ENCODE measurements at places on chromosomes 2 and 18. TPM values are rescaled to one million over a fixed set of nuclear protein-coding genes. Genes with fewer than 3 reads are reported as not detected.

DNA sequence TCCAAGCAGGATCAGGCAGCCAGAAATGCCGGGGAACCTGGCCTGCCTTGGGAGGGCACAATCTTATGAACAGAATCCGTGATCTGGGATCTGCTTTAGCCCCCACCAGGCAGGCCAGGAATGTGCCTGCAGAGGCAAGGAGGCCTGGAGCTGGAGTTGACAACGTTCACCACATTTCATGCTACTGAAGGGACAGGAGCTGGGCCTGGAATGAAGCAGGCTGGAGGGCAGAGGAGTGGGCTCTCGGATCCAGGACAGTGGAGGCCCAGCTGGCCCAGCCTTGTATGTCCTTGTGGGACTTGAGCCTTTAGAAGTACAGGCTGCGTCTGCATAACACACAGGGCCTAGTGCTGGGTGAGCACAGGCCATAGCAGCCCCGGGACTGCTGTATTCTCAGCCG, 91.8 kb downstream of the KLHL29 start:
- no peak for DNase-seq

DNA sequence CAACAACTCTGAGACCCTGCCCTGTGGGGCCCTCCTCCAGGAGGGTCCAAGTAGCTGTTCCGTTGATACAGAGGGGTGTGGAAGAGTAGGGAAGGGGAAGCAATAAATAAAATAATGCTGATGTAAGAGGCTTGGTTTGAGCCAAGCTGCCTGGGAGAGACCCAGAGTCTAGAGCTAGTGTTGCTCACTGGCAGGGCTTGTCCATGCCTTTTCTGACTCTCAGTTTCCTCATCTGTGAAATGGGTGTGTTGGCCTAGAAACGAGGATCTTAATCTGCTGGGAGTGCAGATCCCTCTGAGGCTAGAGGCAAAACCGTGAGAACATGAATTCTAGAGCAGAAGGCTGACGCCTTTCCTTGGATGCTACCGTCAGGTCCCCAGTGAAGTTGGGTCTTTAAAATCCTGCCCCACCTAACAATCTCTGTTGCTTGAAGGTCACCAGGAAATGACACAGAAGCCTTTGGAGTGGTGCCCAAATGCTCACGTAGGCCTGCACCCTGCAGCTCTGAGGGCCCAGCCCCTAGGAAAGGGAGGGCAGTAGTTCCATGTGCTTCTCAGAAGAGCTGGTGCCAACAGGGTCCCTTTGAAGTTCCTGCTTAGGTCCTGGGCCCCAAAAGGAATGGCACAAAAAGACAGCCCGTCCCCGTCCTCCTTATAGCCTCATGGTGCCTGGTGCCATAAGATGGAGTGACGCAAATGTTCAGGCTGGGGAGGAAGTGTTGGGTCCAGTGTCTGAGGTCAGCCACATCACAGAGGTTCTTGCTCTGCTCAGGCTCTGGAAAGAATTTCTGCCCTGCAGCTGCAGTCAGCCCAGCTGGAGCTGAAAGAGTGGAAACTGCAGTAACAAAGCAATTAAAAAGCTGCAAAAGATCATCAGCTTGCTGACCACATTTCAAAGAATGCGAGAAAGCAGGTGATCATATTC, 73.2 kb upstream of the SMAD2 start:
- no peak for DNase-seq

DNA sequence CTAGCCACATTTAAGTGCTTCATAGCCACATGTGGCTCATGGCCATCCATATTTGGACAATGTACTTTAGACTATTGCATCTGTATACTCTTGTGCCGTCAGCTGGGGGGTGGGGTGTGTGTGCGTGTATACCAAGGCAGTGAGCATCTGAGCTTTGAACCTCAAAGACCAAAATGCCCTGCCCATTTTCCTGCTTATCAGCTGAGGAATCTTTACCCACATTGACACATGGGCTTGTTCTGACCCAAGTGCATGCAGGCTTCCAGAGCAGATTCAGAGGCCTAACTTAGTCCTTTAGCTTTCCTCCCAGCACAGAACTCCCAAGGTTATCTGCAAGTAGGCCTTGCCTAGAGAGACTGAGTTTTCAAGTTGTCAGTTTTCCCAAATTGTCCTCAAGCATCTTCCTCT, 11.1 kb upstream of the MOCOS start:
- DNase-seq = no peak

DNA sequence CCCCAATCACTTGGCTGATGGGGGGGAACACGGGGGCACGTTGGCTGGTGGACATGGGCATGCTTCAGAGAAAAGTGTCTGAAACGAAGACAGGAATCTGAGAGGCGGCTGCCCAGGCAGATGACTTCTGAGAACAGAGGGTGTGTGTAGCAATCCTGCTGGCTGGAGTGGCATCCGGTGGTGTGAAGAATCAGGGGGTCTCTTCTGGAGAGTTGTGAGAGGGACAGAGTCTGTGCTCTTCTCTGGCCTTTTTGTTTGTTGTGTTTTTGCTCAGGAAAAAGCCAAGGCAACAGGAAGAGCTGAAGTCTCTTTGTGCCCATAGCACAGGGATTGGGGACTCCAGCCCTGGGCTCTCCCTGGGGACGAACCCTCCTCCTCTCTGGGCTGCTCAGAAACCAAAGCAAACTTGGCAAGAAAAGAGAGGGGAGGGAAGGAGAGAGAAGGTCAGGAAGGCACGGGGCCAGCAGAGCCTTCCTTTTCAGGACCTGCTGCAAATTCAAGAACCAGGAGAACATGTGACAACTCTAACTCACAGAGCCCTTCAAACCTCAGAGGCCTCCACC, 97.0 kb upstream of the SMAD2 start:
- no peak for DNase-seq

DNA sequence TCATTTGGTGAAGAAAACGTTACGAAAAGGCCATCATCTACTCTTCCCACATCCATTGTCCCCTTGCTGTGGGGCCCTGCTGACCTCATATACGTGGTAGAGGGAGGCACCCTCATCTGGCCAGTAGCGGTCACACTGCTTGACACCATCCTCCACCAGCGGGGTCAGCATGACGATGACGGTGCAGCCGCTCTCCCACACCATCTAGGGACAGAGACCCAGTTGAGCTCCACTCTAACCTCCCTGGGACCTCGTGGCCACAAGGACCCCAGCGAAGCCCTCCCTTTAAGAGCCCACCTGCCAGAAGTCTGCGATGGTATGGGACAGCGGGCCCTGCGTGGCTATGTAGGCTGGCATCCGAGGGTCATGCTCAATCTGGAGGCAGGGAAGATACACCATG, 13.1 kb downstream of the PTPRN start:
- no peak for DNase-seq

GRCh38 chr2:144597388-144597787, 77.5 kb upstream of the ZEB2 start:
- DNase-seq = no peak

GRCh38 chr2:110816404-110817365, 84.3 kb downstream of the ACOXL start:
- peak; percentile 29 for DNase-seq

- no peak for DNase-seq
Measured at GRCh38 chr2:105937498-105938097, 192.9 kb downstream of the NCK2 start.

DNA sequence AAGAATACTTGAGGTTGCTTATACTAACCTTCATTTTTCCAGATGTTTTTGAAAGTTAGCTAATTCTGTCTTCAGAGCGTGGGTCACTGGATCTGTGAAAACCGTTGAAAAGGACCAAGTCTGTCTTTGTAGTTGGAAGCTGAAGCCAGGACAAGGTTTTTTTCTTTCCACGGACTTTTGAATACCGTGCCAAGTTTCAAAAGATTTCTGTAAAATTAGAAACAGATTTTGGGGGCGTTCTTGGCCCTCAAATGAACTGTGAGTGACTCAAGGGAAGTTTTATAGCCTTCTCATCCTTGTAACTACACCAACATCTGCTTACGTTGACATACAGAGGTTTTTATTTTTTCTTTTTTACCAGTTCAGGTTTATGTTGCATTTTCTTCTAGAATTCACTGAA, at the start of gene FAP:
TSS of gene FAP (minus strand) at position 152 of the 400 bp plus-strand sequence. CDS start at position 34, 118 bp downstream.
- DNase-seq = peak; percentile 84

DNA sequence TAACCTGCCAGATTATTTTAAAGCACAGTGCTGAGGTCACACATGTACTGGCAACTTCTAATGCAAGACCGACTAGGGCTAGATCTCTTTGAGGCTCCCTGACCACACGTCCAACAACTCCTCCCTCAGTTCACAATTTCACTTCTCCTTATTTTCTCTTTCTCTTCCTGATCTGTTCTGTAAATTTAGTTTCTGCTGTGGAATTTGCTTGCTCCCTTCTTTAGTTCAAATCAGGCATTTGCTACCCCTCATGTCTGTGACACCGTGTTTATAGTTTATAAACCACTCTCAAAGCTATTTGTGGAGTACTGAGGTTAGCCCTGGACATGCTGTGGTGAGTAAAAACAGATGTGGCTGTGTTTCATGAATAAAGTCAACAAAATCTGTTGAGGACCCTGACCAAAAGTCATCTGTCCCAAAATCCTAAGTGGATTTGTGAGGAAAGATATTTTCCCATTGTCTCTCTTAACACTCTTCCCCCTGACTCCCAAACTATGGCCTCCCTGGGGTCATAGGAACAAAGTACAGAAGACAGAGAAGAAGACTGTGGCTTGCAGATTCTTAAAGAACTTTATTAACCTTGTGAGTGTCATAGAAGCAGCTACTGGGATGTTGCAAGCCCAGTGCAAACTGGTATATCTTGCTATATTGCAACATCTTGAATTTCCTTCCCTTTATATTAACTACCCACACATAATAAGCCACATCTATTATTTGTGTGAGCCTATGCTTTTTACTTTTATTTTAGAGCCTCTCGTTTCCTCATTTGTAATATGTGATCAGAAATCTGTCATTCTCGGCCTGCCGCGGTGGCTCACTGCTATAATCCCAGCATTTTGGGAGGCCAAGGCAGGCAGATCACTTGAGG, 3.5 kb upstream of the NAGK start:
- peak; percentile 19 for DNase-seq

- DNase-seq = no peak
Measured at GRCh38 chr2:222057347-222058073, 241.3 kb downstream of the PAX3 start.

DNA sequence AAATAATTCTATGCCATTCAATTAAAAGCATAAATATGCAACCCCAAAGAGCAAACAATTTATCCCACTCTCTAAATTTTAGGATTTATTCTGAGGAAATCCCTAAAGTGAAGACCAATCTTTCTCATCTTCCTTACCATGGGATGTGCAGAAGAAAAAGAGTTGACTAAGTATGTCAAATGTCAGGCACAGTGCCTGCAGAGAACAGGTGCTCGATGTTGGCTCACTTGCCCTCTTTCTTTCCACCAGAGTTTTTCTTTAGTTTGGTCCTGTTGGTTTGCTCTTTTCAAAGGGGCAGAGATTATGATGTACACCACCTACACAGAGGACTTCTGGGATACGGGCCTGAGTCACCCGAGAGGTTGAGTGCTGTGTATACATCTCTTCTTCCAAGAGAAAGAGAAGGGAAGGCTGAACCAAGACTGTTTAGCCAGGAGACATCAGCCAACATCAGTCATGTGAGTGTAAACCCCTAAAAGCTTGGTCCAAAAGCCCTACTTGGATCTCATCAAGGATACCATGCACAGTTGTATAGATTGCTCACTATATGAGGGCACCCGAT, 51.7 kb downstream of the SUMO1 start:
- DNase-seq = peak; percentile 14

GRCh38 chr18:47935321-47936055, 5.0 kb upstream of the SMAD2 start:
- DNase-seq = no peak

GRCh38 chr18:77405096-77405495, 155.4 kb downstream of the GALR1 start:
- no peak for DNase-seq

DNA sequence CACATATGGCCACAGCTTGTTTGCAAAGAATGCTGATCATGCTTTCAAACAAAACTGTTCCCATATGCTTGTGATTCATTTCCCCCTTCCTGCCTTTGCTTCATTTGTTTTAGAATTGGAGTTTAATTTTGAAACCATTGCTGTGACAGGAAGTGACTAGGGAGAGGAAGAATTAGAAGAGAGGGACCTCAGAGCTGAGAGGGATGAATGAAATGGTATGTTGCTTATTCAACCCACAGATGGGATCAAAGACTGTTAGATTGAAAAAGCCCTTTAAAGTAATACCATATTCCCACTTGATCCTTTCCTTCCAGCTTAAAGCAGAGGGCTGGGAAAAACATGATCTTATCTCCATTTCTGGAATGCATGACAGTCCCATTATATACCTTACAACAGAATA, 106.2 kb upstream of the RNF152 start:
- peak; percentile 72 for DNase-seq

GRCh38 chr2:157469726-157470125, 25.8 kb upstream of the CYTIP start:
- no peak for DNase-seq

DNA sequence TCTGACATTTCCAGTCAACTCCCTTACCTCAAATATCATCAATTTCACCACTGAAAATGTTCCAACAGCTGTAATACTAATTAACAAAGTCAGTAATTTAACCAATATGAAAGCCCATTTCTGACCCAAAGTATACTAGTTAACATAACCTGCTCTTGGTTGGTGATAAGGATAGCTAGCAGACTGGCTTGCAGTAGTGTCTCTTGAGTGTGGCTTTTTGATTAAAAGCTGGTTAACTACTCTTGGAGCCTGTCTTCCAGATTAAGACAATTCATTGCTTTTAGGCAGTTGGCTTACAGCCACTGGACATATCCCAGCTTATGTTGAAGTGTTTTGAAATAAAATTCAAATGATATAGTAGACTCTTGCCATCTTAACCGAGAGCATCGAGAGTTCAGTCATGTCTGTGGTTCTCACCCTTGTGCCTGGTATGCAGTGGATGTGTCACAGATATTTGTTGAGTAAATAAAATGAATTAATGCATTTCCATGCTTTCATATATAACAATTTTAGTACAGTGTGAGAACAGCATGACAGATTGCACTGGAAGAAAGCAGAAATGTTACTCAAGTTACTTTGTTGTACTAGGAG, 158.1 kb downstream of the TANC1 start:
- peak; percentile 62 for DNase-seq

GRCh38 chr2:140643761-140644187, 1487.0 kb downstream of the LRP1B start:
- peak; percentile 74 for DNase-seq

DNA sequence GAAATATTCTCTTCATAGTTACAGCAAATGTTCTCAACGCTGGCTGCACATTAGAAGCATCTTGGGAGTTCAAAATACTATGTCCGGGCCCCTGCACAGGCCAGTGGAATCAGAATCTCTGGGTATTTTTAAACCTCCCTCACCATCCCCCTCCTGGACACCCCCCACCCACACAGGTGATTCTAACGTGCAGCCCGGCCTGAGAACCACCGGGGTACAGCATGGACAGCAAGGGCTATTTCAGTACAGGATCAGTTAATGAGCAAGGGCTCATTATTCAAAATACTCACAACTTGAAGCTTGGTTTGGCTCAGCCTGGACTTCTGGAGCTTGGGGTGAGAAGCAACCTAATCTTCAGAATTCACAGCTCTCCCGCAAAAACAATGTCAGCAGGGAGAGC, 31.4 kb downstream of the INO80C start:
- DNase-seq = no peak

GRCh38 chr2:239801404-239802184, 223.5 kb downstream of the NDUFA10 start:
- no peak for DNase-seq

Gene CABLES1
- total RNA-seq = 7.1 TPM

Gene ABCG5
- not detected for total RNA-seq

Gene LYPD6B
- 14.6 TPM for total RNA-seq

Gene CTDSP1
- total RNA-seq = 69.7 TPM

Gene MSGN1
- total RNA-seq = not detected

Gene PAX3
- 1.6 TPM for total RNA-seq

Gene OTOS
- not detected for total RNA-seq

Gene NHEJ1
- total RNA-seq = 22.2 TPM

Gene ALK
- total RNA-seq = not detected

Gene BCL2
- total RNA-seq = 2.5 TPM

Gene SLC16A14
- total RNA-seq = 0.11 TPM

Gene RAPGEF4
- total RNA-seq = 0.23 TPM

Gene HOXD12
- not detected for total RNA-seq

Gene GPR35
- 1.0 TPM for total RNA-seq
